Fibroblast of pulmonary artery (primary cell): ENCODE measurements at places on chromosomes 5 and 9.
A peak's percentile ranks its signal among the peaks of the same experiment; 100 is the strongest.

DNA sequence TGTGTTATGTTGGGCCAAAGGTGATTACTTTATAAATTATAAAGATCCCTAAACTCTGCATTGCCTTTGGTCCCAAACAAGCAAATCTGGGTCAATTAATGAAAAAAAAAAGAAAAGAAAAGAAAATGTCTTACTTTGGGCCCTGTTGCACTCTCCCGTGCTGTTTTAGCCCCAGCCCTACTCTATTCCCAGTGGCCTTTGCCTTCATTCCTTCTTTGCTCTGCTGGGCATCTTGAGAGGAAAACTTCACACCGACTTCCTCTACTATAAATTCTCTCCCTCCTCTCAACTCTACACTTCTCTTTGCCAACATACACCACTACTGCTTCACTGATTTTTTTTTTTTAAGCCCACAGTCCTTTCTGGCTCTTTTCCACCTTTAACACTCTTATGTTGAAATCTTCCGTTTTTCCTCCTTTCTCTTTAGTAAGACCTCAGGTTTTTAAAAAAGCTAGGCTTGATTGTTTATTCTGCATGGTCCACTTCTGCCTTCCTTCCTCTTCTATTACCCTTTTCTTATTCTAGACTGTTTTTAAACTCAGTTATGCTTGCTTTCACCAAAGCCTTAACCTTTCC, 4.5 kb upstream of the MSMP start:
- DNase-seq = peak; percentile 71

GRCh38 chr9:103997856-103998370, 96.2 kb upstream of the SMC2 start:
- DNase-seq = no peak

DNA sequence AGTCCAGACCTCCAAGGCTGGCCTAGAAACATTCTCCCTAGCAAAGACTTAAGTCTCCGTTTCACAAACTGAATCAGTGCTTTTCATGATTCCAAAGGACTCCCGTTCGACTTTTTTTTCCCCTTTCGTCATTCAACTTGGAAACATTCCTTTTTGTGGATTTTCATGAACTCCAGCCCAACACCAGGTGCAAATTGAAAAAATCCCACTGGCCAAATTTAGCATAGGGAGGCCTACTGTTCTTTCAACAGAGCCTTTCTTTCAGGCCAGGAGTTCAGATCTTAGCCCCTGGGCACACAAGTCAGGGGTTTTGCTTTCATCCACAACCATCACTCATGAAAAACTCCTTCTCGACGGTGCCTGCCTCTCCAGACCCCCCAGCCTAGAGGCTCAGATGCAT, 285.3 kb downstream of the PIK3R1 start:
- no peak for DNase-seq

GRCh38 chr5:165138236-165138635, 1632.8 kb downstream of the MAT2B start:
- DNase-seq = no peak

- DNase-seq = no peak
Observed at GRCh38 chr5:170644501-170644900, 139.0 kb upstream of the GABRP start.

DNA sequence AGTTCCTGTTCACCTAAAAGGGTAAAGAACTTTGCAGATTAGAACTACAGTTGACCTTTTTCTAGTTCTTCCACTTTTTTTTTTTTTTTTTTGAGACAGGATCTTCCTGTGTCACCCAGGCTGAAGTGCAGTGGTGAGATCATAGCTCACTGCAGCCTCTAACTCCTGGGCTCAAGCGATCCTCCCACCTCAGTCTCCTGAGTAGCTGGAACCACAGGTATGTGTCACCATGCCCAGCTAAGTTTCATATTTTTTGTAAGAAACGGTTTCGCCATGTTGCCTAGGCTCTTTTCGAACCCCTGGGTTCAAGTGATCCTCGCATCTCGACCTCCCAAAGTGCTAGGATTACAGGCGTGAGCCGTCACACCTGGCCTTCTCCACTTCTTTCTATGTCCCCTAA, 39.7 kb upstream of the TNFAIP8 start:
- DNase-seq = no peak

DNA sequence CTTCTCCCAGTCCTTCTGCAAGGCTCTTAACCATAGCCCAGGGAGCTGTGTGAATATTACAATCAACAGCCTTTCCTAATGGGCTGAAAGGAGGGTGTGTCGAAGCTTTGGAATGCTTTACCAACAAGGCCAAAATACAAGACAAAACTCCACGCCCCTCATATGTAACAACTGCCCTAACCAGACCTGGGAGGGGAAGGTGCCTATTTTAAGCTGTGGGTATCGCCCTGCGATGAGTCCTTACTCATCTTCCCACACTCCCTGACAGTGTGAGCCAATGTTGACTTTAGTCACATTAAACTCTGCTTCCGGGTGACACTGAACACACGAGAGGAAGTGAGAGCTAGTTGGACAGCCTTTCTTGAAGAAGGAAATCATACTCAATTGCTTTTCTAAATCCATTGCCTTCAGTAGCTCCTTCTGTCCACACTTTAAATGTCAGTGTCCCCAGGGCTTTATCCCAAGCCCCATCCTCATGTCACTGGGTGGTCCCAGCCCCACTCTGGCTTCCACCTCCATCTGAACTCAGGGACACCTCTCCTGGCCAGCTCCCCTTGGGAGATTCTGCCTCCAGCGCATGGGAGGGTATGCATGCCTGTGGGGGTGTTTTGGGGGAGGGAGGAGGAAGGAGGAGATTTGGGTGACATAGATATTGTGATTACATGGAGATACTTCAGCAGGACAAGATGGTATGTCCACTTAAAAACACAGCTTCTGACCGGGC, 6.5 kb upstream of the TBC1D9B start:
- DNase-seq = peak; percentile 9

DNA sequence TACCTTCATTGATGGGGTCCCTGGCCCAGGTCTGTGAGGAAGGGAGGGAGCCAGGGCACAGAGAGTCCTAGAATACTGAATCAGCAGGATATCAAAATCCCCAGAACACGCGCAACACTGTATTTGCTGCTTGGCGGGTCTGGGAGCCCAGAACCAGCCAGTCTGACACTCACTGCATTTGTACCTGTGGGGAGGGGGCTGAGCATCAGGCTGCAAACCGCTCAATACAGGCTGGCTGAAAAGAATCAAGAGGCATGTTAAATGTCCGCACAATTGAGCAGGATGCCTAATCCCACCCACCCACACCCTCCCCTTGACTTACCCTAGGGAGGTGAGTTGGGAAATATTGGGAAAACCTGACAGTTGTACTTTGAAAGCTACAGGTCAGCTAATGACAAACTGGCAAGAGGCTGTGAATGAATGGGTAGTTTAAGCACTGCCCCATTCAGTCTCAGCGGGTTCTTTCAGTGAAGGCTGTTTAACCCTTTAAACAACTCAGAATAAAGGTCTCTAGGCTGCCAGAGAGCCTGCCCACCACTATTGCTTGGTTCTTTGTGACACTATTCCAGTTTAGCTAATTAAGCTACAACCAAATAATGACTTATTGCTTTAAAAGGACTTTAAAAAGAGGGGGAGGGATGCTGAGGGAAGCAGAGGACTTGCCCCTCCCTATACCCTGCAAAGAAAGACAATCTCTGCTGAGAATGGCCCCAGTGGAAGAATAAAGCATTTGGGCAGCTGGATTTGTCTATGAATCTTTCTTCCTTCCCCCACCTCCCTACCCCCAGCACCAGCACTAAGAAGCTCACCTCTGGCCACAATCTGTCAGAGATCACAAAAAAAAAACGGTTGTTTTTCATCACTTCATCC, 5.0 kb downstream of the SPRY4 start:
- DNase-seq = no peak

- no peak for DNase-seq
Observed at GRCh38 chr5:170178814-170179213, 54.0 kb upstream of the C5orf58 start.

DNA sequence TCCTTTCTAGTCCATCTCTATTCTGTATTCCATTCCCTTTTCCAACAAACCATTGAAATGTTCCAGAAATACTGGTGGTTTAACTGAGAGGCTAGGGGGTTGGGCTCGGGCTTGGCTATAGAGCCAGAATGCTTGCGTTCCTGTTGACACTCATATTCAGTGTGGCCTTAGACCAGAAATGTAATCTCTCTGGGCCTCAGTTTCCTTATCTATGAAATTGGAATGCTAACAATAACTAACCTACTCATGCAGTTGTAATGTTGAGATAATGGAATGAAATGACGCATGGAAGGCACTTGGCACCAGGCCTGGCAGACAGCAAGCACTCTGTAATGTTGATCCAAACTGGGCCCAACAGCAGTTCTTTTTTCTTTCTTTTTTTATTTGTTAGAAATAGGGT, 26.8 kb downstream of the JADE2 start:
- DNase-seq = peak; percentile 98

DNA sequence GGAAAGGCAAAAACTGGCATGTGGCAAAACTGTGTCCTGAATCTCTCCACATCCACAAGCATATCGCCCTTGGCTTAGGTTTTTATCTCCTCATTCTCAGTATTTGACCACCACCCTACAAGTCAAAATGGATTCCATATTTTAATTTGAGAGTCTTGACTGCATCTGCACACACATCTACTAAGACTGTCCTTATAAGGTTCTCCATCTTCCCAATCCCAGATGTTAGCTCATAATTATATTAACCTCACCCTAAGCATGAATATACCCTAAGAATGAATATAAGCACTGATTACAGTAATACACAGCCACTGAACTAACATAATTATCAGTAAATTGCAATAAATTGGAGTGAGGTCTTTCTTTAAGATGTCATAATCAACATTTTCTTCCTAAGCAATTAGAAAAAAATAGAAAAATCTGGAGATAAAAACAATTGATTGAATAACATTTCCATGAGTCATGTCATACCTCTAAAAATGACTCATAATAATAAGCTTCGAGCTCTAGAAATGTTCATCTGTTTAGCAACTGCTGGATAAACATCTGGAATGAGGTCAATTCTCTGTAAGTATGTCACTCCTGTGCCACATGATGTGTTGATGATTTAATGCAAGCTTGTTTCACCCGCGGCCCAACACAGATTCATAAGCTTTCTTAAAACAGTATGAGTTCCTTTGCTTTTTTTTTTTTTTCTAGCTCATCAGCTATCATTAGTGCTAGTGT, 39.9 kb upstream of the PAM start:
- DNase-seq = peak; percentile 86

- no peak for DNase-seq
Observed at GRCh38 chr5:88214655-88215054, 54.0 kb downstream of the TMEM161B start.

GRCh38 chr9:14310311-14310710, 3.6 kb downstream of the NFIB start:
- DNase-seq = no peak

DNA sequence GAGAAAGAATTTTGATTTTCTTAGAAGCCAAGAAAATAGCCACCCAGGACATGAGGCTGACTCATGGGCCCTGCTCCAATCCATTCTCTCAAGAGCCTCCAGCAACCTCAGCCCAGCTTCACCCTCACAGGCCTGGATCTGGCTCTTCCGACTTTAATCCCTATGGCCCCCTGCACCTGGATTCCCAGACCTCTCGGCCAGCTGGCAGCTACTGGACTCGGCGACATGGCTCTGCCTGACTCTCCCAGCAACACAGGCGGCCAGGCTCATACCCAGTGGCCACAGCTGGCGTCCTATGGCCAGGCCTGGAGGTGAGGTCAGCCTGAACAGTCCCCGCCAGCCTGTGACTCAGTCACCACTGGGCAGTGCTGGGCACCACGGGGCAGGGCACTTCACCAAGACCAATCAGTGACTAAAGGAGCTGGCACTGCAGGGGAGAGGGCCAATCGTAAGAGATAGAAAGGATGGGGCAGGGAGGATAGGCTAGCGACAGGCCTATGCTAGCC, 6.2 kb upstream of the PDLIM4 start:
- peak; percentile 24 for DNase-seq

DNA sequence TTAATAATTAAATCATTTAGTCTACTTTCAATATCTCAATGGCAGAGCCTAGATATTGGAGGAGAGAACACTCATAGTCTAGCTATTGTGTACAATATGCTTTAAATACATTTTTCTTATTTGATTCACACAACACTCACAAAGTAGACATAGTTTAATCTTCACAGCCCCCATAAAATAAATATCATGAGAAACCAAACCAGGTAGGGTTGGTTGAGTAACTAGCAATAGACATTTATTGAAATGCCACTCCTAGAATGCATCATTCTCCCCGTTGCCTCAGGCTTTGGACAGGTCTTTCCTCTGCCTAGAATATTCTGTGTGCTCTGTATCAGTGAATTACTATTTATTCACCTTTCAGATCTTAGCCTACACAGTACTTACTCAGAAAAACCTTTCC, 141.9 kb downstream of the CEMIP2 start:
- no peak for DNase-seq
